CD4-positive, alpha-beta T cell treated with Interleukin-4 for 1 hour (primary cell): ENCODE measurements at places on chromosomes 2 and 18.
A peak's percentile ranks its signal among the peaks of the same experiment; 100 is the strongest.

- DNase-seq = no peak
These were observed 24.5 kb upstream of the ALPP start for GRCh38 chr2:232354069-232354468.

- DNase-seq = no peak
These were observed 50.2 kb downstream of the ACVR1 start for GRCh38 chr2:157825885-157826284.

DNA sequence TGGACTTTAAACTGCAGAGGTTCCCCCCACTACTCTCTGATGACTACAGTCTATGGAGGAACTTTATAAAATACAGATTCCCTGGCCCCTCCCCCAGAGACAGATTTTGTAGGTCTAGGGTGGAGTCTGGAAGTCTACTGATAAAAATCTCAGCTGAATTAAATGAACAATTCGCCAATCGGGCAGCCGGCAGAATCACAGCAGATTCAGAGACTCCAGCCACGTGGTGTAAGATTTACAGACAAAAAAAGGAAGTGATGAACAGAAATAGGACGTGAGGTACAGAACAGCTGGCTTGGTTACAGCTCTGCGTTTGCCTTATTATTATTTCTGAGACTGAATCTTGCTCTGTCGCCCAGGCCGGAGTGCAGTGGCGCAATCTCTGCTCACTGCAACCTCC, 21.4 kb upstream of the MTA3 start:
- no peak for DNase-seq

- DNase-seq = no peak
These were observed 146.7 kb downstream of the LRATD1 start for GRCh38 chr2:14779252-14779651.

- no peak for DNase-seq
These were observed 43.1 kb upstream of the TEX51 start for GRCh38 chr2:126855606-126856005.

DNA sequence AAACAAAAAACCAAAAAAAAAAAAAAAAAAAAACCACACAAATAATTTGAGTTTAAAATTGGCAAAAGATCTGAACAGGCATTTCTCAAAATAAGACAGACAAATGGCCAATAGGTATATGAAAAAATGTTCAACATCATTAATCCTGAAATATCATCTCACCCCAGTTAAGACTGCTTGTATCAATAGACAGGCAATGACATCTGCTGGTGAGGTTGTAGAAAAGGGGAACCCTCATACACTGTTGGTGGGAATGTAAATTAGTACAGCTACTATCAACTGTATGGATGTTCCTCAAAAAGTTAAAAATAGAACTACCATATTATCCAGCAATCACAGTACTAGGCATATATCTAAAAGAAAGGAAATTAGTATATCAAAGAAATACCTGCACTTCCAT, 523.1 kb downstream of the XIRP2 start:
- DNase-seq = no peak

GRCh38 chr2:191439481-191439880, 194.3 kb downstream of the MYO1B start:
- DNase-seq = no peak

GRCh38 chr2:217263756-217264155, 403.9 kb upstream of the TNP1 start:
- DNase-seq = no peak

- no peak for DNase-seq
These were observed 1.5 kb downstream of the DDX18 start for GRCh38 chr2:117815946-117816345.

DNA sequence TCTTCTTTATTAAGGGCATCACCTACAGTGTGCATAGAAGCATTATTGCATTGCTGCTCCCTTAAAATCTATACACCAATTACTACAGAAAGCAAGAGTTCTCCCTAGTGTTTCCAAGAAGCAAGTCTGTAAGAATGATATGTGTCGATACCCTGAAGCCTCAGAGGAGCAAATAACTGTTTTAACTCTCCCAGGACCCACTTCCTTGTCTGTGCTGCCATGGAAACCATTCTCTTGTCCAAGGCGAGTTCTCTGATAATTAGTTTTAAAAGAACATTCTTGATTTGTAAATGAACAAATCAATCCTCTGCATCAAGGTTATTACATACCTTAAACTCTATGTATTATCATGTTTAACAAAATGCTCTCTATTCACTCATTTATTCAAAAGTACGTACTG, 326.8 kb upstream of the KLHL14 start:
- no peak for DNase-seq

DNA sequence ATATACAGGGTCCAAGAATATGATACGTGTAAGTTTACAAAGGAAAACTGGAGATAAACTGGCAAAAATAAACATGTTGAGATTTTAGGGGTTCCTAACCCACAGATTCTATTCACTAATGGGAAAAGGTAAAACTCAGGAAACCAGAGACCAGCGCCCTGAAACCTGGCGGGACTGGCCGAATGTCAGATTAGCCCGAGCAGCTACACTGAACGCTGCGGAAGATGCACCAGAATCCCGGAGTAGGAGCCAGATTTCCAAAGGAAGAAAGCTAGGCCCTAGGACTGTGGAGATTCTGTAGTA, 679 bp upstream of the WDR75 start:
- DNase-seq = no peak

- DNase-seq = no peak
These were observed 4.0 kb upstream of the HOXD4 start for GRCh38 chr2:176147210-176147799.

DNA sequence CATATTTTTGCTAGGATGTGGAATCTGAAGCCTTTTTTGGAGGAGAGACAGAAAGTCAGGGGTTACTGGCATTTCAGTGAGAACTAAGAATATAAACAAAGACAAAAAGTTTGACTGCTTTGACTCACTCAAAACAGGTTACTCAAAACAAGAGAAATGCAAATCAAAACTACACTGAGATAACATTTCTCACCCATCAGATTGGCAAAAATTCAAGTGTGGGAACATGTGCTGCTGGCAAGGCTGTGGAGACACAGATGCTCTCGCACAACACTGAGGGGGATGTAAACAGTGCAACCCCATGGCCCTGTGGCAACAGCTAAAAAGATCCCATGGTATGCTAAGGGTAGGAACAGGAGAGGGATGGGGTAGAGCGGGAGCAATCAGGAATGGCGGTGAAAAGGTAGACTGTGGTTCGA, 86.6 kb downstream of the DTNB start:
- DNase-seq = no peak

DNA sequence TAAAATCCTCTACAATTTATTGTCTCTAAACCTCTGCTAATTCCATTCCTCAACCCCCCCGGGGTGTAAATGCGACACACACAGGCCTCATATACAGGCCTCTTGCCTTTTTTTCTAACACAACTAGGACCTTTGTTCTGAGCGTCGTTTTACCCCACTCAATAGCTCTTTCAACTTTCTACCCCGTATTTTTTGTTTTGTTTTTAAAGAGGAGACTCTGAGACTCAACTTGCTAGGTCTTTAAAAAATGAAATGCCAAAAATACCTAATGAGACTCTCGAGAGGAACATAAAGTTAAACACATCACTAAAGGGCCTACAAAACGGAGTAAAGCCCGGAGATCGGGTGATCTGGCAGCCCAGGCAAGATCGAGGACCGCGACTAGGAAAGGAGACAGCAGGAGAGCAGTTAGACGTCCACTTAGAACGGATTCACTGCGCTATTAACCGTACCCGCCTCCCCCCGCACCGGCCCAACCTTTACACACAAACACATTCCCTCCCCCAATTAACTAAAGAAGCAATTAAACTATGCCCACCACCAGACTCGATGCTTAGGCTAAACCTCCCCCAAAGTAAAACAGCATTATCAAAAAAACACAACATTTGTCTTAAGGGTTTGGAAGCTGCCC, 1.7 kb downstream of the TRIP12 start:
- DNase-seq = peak; percentile 57

DNA sequence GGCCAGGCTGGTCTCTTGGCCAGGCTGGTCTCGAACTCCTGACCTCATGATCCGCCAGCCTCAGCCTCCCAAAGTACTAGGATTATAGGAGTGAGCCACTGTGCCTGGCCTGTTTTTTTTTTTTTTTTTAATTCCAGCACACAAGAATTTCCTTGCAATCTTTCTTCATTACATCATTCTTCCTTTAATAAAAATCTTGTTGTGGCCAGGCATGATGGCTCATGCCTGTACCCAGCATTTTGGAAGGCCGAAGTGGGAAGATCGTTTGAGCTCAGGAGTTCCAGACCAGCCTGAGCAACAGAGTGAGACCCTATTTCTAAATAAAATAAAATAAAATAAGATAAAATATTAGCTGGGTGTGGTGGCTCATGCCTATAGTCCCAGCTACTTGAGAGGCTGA, 21.4 kb upstream of the PLEKHM3 start:
- no peak for DNase-seq

DNA sequence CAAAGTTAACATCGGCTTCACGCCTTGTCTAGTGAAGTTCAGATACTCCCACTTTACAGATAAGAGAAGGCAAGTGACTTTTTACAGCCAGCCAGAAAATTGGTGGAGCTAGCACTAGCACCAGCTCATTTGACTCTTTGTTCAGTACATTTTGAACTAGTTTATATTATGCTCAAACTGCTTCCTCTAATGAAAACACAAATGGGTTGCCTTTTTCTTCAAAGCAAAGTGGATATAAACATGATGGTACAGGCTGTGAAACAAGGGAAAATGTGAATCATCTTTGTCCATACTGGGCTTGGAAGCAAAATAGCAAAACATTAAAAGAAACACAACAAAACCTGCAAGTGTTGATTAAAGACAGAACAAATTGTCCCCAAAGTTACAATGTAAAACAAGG, 99.6 kb upstream of the LHCGR start:
- no peak for DNase-seq

- no peak for DNase-seq
These were observed 22.6 kb downstream of the MAPK4 start for GRCh38 chr18:50582500-50582899.

DNA sequence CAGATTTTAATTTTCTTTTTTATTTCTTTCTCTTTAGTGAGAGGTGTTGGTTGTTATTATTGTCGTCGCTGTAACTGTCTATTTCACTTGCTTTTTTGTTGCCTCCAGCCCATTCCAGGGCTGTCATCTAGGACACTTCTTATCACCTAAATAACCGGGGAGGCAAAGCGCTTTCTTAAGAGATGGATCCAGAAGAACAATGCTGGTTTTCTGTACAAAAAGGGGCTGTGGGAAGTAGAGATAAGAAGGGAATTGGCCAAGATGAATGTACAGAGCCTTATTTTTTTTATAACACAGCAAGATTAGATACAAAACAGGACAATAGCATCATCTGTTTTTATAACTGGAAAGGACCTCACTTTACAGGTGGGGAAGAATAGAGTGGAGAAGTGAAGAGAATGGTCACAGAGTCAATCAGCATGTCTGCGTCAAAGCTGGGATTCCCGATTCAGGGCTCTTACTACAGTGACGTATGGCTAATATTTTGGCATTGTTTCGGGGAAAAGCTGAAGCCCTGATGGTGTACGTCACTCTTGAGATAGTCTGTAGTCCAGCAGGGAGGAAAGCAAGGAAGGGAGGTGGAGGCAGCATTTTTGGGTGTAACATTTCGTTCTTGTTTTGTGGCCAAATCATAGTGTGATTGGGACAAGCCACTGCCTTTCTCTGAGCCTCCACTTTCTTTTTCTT, 23.2 kb downstream of the IL1B start:
- no peak for DNase-seq

GRCh38 chr2:189047171-189047888, 73.2 kb downstream of the COL3A1 start:
- no peak for DNase-seq

- DNase-seq = no peak
These were observed 349.9 kb downstream of the CTNNA2 start for GRCh38 chr2:79862756-79863155.

DNA sequence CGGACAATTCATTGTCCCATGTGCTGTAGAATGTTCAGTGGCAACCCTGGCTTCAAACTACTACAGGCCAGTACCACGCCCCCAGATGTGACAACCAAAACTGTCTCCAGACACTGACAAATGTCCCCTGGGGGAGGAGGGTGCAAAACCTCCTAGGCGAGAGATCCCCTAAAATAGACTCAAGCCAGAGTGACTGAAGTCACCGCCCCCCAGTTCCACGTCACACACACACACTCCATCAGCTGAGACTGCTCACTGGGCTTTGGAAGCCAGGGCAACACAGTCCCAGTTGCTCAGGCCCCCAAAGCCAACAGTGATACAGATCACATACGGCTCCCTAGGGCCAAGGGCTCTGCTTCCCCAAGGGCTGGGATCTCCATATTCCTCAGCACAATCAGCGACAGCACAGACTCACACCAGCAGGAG, 19.1 kb downstream of the HDAC4 start:
- DNase-seq = peak; percentile 17

- DNase-seq = no peak
These were observed 293.8 kb downstream of the CNTNAP5 start for GRCh38 chr2:124318913-124319312.

DNA sequence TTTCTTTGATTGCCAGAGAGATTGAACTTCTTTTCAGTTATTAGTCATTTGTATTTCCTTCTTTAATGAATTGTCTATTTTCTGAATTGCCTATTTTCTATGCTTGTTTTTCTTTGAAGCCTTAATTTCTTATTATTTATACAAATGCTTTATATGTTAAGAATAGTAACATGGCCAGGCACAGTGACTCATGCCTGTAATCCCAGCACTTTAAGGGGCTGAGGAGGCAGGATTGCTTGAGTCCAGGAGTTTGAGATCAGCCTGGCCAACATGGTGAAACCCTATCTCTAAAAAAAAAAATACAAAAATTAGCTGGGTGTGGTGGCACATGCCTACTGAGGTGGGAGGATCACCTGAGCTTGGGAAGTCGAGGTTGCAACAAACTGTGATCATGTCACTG, 4.7 kb upstream of the RAB11FIP5 start:
- DNase-seq = no peak

GRCh38 chr18:62610351-62610700, 87.5 kb downstream of the ZCCHC2 start:
- no peak for DNase-seq

DNA sequence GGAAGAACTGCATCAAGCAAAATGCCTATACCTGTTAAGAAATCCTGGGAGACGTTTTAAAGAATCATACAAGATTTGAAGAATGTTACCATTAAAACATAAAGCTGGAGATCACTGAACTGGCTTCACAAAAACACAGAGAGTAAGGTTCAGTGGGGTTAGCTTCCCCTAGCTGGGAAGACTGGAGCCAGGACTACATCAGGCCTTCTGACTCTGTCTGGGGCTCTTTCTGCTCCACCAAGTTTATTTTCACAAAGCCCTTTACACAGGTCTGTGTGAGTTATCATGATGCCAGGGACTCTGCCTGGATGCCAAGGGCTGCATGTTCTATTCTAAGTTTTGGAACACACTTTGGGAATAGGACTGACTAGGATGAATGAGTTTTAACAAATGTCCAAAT, 47.3 kb upstream of the DNER start:
- DNase-seq = no peak

- peak; percentile 29 for DNase-seq
These were observed 38.9 kb downstream of the CTAGE1 start for GRCh38 chr18:22378672-22379282.

DNA sequence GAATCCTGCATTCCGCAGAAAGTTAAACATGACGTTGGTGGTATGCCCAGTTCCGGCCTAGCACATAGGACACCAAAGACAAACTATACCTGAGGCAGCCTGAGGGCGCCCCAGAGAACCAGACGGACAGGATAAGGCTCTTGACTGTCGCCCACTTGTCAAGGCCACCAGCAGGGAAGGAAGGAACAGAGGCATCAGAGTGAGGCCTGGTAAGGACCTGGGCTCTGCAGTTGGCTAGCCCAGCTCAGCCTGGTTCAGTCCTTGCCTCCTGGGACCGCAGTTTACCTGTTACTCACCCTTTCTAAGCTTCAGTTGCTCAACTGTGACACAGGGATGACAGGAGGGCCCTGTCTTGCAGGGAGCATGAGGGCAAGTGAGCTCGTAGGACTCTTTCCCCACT, 82.1 kb downstream of the ACTR2 start:
- no peak for DNase-seq
